Head of caudate nucleus (tissue), 42 donors: ENCODE measurements at places on chromosomes 12 and 14.

- no peak for DNase-seq
Measured at GRCh38 chr14:103625356-103626095, 3.5 kb upstream of the KLC1 start.

DNA sequence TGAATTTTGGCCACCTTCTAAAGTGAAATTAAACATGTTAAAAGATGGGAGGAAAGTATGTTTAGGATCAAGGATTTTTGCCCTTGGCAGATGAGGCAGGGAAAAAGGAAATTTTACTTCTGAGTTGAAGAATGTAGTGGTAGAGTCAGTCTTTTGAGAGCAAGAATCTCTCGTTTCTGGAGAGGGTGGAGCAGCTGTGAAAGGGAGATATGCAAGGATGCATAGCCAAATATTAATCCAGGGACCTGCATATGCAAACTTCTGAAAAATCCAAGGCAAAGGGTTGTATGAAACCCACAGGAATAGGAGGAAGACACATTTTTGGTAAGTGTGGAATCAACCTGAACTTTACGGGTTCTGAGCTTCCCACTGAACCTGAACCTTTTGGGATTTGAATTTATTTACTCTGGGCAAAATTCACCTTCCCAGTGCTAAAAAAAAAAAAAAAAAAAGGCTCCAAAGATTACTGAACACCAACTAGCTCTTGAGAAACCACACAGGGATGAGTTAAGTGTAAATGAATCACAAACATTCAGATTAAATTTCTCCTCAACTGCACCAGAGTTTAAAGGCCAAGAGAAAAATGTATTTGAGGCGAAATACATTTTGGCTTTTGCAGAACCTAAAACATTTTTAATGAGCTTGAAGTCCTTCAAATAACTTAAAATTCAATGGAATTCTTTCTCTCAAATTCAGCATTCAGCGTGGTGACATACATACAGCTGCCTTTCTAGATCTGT lies 187.1 kb upstream of the CDKN3 start:
- DNase-seq: no peak

DNA sequence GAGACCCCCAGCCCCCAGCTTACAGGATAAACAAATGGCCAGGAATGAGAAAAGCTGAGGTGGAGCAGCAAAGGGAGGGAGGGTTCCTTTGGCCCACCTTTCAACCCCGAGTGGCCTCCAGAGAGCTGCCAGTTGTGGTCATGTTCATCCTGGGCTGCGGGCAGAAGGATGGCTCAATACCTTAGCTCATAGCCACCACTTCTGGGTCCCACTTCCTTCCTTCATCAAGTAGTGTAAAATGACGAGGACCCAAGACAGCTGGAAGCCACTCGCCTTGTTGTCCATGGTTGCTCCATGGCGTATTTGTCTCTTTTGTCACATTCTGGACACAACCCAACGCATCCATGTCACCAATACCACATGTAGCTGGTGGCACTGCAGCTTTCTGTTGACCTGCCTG lies 24.2 kb downstream of the CRACR2A start:
- DNase-seq: no peak

DNA sequence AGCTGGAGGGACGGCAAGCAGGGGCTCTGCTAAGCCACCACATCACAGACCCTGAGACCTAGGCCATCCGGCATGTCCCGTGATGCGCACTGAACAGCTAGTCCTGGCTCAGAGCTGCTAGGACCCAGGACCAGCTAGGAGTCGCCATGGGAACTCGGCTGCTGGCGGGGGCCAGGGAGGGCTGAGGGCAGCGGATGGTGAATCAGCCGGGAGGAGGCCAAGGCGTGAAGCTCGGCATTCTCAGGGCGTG lies 5.1 kb downstream of the AHNAK2 start:
- DNase-seq: no peak

DNA sequence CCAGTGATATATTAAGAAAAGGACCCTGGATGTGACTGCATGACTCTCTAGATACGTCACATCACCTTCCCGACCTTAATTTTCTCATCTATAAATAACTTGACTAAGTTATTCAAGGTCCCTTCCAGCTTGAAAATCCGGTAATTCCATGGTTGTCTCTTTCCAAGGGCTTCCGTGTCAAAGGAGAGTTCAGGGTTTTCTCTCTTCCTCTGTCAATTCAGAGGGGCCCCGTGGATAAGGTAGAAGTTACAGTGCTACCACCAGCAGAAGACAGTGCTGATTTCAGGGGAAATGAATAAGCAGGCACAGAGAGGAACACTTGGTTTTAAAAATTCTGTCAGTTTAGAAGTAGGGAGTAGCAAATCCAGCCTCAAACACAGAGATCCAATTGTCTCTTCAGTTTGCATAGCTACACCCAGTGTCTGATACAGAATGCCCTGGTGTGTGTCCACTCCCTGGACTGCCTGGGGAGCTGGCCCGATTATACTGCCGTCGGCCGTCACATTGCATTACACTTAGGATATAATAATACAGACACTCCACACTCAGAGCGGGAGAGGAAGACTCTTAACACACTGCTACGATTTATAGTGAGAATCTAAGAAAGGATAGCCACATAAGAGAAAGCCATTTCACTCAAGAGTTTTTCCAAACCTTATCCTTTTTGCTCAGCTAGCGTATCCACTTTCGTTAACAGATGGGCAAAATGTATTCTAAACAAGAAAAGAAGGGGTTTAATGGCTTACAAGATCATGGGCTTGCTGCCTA lies 54.7 kb upstream of the GTF2A1 start:
- DNase-seq: peak; percentile 26

- no peak for DNase-seq
Measured at GRCh38 chr14:70514168-70515069, 20.4 kb downstream of the ADAM20 start.
